ENCODE measurements at places on chromosomes 12 and 14. TPM values are rescaled to one million over a fixed set of nuclear protein-coding genes. Genes with fewer than 3 reads are reported as not detected.
A peak's percentile ranks its signal among the peaks of the same experiment; 100 is the strongest.

SMOC1 gene
- polyA plus RNA-seq: not detected

DNA sequence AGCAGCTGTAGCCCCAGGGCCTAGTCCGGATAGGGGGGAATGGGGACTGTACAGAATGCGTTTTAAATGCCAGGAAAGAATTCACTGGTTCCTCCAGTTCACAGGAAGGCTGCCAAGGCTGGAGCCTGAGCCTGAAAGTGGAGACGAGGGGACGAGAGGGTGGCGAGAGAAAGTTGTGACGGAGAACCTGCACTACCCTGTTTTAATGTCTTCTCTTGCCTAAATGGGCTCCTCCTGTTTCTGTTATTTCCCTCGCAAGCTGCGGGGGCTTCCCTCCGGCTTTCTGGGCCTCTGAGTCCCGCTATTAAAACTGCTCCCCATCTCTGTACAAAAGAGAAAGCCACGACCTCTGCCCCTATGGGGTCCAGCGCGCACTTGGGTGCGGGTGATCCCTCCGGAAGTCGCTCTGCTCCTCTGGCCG is 4.5 kb downstream of the C1QL4 start:
- H3K4me3 ChIP-seq: no peak overlapping the region
- peaks cover 11% of the 10 kb centered on the region for H3K4me1 ChIP-seq
- H3K27me3 ChIP-seq: peaks cover 48% of the 10 kb centered on the region
- DNase-seq: no peak
- H3K27ac ChIP-seq: no peak overlapping the region

DNA sequence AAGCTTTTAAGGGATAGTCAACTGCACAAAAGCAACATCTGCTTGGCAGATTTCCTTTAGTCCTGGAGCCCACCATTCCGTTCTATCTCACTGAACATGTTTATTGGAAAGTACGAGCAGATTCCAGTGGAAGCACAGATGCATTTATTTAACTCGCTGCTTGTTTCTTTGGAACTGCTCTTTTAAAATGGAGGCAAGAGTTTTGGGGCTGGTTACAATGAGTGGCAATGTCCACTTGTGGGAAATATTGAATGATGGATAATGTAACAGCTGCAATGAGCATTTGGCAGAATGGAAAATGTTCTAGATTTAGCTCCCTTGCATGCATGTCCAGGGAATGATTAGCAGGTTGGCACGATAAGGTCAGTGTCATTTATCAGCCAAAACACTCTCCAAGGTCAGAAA is 163.0 kb downstream of the ATP23 start:
- H3K4me3 ChIP-seq: no peak overlapping the region
- H3K36me3 ChIP-seq: no peaks in the 10 kb centered on the region
- H3K27ac ChIP-seq: no peak overlapping the region

DNA sequence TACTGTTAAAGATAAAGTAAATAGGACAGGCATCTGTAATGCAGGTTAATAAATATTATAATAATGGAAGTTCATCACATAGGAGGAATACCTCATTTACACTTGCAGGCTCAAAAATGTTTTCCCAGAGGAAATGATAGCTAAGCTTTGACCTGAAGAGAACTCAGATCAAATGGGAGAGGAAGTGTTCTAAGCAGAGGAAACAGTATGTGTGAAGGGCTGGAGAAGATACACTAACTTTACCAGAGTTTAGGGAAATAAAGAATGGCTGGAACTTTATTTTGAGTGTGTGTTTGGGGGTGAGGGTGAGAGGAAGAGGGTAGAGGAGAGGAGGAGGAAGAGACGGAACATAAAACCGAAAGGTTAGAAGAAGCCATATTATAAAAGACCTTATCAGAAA is 34.0 kb upstream of the AP4S1 start:
- peak overlapping the region; percentile 47 for H3K27ac ChIP-seq
- no peak overlapping the region for H3K4me3 ChIP-seq
- H3K27me3 ChIP-seq: no peaks in the 10 kb centered on the region

DNA sequence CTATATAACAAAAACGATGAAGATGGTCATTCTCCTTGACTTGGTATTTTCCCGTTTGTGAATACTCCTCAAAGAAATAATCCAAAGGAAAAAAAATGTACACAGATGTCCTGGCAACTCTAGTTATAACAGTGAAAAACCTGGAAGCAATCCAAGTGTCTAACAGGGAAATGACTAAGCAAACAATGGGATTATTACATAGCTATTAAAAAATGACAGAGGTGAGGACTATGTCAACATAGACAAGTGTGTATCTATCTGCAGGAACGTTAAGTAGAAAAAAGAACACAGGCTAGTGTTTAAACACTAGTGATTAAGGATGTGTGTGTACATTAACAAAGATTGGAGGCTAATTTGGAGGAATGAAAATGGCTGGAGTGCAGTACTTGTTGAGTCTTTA is 5.9 kb upstream of the APOLD1 start:
- H3K27me3 ChIP-seq: no peaks in the 10 kb centered on the region
- no peaks in the 10 kb centered on the region for H3K4me1 ChIP-seq
- no peak for DNase-seq
- H3K4me3 ChIP-seq: no peak overlapping the region

GRCh38 chr12:90858252-90858651 is 96.7 kb downstream of the CCER1 start:
- H3K27ac ChIP-seq: no peak overlapping the region
- H3K36me3 ChIP-seq: no peaks in the 10 kb centered on the region
- H3K4me3 ChIP-seq: no peak overlapping the region
- DNase-seq: no peak

DNA sequence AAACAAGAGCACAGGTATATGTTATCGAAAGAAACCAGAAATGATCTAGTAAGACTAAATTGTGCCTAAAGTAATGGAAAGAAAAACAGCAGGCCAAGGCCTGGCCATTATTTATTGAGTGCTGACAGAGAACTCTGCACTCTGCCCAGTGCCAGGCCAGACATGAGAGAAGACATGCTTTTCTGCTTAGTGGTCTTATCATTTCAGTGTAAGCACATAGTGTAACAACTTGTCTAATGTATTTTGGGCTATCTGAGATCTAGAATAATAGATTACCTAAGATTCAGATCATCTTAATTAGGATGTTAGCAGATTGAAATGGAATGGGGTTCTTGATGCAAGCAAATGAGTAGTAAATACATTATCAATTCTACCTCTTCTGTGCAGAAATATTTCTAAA is 278.3 kb downstream of the AKAP6 start:
- no peak overlapping the region for H3K4me3 ChIP-seq
- no peak for DNase-seq
- H3K4me1 ChIP-seq: no peaks in the 10 kb centered on the region
- no peaks in the 10 kb centered on the region for H3K36me3 ChIP-seq

DNA sequence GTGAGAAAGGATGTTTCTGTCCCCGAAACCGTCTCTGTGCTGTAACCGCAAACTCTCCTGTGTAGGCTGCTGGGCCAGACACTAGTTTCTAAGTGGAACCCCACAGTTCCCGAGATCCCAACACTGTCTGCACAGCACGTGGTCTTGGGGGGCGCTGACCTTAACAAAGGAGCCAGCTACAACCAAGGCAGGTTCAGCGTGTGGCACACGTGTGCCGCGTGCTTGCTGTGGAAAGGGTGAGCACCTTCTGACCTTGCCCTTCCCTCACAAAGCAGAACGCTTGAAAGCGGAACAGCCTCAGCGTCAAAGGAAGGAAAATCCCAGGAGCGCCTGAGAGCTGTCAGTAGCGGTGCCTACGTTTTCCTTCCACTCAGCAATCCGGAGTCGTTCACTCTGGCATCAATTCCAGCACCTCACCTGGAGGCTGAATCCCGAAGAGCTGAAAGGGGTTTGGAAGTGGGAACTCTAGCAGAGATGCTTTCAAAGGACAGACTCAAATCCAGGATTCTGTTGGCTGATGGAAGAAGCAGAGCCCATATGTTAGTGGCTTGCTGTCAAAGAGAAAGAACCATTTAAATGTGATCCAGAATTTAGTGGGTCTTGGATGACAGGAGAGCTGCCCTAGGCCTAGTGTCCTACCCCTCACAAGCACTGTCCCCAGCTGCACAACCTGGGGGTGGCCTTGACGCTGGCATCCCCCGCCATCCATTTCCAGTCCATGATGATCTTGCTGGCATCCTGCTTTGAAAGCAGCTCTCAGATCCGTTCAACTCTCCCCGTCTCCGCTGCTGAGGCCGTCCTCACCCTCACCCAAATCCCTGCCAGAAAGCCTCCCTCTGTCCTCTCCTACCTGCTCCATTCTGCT is 27.1 kb downstream of the CCDC92 start:
- no peak overlapping the region for H3K4me3 ChIP-seq
- H3K36me3 ChIP-seq: peaks cover 11% of the 10 kb centered on the region
- DNase-seq: no peak
- no peaks in the 10 kb centered on the region for H3K27me3 ChIP-seq
- peaks cover 8% of the 10 kb centered on the region for H3K4me1 ChIP-seq
